KBM-7 (cell line): ENCODE measurements at places on chromosomes 5 and 9.

DNA sequence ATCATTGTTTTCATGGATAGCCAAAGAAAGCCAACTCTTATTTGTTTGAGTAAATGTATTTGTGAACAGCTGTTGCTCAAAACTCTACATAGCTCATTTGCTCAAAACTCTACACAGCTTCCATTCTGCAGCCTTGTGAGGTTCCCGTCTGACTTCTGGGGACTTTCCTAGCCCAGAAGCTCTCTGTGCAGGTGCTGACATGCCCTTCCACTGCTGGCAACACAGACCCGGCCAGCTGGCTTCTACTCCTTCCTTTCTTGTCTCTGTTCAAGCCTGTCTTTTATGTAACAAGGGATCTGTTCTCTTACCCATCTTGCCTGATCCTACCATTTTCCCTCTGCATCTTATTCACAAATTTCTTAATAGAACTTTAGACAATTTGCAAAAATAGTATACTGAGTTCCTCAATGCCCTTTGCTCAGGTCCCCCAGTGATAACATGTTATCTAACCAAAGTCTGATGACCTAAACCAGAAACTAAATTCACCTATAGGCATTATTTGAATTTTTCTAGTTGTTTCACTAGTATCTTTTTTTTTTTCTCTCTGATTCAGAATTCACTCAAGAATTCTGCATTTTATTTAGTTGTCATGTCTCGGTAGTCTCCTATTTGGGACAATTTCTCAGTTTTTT, 556.5 kb upstream of the SEMA6A start:
- no peak for DNase-seq

DNA sequence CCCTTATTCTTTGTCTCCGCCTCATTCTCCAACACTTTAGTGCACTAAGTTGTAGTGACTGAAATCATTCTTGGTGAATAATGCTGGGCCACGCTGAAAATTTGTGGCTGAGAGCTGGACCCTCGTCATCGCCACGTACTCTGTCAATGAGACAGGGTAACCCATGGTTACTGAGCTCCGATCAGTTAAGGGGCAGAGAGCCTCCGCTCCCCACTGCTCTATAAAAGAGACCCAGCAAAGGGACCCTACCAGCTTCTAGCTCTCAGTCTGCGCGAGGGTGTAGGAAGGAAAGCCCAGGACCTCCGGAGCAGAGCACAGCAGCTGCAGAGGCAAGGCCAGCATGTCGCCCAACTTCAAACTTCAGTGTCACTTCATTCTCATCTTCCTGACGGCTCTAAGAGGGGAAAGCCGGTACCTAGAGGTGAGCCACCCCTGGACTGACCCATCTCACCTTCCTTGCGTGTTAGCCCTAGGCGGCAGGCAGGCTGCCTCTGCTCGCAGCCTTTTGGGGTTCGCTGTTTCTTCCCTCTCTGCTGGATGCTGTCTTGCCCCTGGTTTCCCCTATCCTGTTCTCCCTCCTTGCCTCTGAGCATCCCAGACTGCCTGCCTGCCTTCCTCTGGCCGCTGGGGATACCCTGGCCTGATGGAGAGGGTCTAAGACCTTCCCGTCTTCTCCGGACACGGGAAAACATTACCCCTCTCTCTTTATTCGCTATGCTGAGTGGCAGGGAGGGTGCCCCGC, at the start of gene CRHBP:
TSS of gene CRHBP (plus strand) at position 251 of the 742 bp plus-strand sequence. CDS start at position 341, 90 bp downstream.
- no peak for DNase-seq

GRCh38 chr5:107478068-107478641, 192.6 kb downstream of the EFNA5 start:
- DNase-seq = no peak

DNA sequence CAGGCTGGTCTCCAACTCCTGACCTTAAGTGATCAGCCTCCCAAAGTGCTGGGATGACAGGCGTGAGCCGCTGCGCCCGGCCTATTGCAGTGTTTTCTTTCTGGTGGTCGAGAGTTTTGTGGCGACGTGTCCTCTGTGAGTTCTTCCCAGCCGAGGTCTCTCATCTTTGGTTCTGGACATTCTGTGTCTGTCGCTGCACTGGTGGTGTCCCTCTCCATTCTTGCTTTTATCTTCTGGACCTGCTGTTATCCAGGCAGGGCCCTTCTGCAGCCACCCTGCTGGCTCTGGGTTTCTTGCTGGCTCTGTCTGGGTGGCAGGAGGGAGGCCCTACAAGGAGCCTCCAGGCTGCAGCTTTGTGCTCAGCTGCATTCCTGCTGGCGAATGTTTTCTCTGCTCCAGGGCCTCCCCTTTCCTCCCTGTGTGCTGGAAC, 49.1 kb upstream of the EXOC3 start:
- DNase-seq = no peak

- no peak for DNase-seq
Measured at GRCh38 chr9:121608168-121608853, 43.1 kb upstream of the DAB2IP start.

GRCh38 chr5:168874713-168875380, 295.7 kb upstream of the PANK3 start:
- no peak for DNase-seq

GRCh38 chr9:131976157-131977108, 103.2 kb downstream of the MED27 start:
- peak; percentile 37 for DNase-seq

- no peak for DNase-seq
Measured at GRCh38 chr5:40518485-40518917, 161.2 kb upstream of the PTGER4 start.

DNA sequence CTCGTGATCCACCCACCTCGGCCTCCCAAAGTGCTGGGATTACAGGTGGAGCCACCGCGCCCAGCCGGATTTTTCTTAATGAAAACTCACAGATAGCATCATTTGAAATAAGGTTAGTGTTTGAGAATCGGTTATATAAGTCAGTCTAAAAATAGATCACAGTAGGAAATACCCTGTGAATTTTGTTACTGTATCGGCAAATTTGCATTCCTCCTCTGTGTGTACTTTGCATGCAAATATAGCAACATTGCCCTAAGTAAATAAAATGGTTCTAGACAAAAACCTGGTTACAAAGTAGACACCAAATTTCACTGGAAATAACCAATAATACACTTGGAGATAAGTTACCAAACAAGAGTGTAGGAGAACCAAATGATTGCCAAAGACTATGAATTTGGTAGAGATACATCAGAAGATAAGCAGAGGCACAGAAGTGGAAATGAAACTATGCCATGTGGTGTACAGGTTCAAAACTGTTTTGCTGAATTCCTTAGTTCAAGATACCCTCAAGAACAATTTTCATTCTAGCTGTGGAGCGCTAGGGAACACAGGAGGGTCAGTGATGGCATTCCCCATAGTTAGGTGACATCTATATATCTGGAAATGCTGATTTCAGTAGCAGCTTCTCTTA, 58.1 kb downstream of the ICE1 start:
- no peak for DNase-seq

- DNase-seq = peak; percentile 59
Measured at GRCh38 chr5:157252711-157253465, 13.0 kb upstream of the CYFIP2 start.

DNA sequence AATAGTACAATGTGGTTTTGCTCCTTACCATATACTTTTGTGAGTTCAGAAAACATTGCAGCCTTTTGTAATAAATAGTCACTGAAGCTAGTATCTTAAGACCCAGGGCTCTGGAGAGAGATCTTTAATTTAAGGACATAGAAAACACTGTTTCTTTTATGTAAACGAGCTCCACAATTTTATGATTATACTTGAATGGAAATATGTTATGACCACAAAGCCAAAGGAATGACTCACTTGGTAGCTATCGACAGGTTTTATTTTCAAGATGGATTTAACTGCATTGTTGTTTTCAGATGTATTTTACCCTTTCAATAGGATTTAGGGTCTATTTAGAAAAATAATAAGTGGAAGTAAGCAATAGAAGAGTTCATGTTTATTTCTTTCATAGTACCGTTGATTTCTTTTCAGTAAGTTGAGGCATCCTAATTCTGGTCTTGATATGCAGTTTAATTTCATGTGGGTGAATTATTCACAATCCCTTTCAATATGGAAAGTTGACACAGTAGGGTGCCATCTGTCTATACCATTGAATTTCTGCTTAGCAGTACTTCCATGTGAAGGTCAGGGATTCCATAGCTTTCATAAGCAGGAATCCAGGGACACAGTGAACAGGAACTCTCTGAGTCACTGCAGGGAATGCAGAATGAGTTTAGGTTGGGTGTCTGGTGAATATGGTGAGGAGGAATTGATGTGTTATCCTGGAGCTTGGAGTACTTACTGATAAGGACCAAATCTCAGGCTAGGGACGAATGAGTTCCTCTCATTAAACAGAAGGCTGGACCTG, 157.6 kb downstream of the CD180 start:
- DNase-seq = no peak

DNA sequence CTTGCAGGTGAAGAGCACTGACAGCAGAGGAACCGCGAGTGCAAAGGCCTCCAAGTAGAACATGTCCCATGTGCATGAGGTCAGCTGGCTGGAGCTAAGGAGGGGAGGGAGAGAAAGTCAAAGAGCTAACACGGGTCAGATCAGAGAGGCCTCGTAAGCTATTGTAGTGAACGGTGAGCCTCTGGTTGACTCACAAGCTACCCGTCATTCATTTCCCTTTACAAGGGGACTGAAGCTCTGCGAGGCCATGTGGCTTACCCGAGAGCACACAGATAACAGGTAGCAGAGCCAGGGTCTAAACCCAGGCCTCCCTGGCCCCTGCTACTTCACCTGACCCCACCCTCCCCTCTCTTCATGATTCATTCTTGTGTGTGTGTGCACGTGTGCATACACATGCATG, 152.7 kb upstream of the ADRA1B start:
- no peak for DNase-seq

DNA sequence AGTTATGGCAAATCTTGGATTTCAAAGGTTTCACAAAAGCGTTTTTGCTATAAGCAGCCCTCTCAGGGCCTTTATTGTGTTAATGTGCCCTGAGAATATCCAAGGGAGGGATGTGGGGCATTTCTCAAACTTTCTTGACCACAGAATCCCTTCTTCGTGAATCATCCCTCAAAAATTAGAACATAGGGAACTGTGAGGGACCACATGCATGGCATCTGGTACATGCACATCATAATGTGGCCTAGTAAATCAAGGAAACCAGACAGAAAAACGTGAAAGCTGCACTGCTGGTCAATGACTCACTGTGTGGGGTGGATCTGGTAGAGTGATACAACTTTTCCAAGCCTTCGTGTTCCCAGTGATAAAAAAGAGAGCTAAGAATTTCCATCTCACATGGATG, 22.4 kb downstream of the DDX31 start:
- no peak for DNase-seq

DNA sequence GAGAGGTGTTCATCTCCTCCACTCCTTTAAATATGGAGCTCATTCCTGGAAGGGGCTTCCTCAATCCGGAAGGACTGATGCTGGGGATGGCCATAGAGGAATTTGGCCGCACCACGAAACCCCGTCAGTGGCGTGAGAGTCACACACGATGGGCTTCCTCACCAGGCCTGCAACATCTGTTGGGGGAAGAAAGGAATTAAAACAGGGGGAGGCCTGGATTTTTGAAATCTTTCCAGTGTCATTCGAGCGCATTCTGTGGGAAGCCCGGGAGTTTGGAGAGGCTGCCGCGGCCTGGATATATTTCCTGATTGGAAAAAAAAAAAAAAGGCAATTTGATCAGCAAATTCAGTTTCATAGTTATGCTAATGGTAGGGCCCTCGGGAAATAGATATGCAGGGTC, 76.3 kb upstream of the ORM1 start:
- no peak for DNase-seq

GRCh38 chr9:129866394-129867135, 31.3 kb downstream of the USP20 start:
- no peak for DNase-seq

DNA sequence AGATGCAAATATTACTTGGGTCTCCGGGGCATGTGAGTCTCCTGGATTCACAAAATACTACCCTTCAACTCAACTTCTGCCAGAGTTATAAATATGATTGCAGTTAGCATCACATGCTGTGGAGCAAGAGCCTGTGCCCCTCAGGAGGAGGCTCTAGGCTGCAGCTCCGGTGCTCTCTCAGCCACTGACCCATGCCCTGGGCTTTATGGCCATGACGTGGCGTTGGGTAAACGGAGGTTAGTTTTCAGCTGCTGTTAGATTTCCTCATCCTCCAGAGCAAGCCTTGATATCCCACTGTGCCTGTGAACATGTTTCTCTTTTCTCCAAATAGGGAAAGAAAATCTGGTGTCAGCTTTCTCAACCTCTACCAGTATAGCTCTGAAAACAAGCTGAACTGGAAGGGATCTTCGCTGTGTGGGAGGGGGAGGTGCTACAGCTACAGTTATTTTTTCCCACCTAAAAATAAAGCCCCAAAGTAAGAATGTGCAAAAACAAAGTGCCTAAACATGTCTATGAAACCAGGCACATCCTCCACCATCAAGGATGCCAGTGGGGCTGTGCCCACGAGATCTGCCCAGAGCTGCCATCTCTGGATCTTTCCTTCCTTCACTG, 124.4 kb upstream of the GPR151 start:
- DNase-seq = no peak

GRCh38 chr5:5667136-5667554, 244.7 kb downstream of the ICE1 start:
- DNase-seq = no peak

DNA sequence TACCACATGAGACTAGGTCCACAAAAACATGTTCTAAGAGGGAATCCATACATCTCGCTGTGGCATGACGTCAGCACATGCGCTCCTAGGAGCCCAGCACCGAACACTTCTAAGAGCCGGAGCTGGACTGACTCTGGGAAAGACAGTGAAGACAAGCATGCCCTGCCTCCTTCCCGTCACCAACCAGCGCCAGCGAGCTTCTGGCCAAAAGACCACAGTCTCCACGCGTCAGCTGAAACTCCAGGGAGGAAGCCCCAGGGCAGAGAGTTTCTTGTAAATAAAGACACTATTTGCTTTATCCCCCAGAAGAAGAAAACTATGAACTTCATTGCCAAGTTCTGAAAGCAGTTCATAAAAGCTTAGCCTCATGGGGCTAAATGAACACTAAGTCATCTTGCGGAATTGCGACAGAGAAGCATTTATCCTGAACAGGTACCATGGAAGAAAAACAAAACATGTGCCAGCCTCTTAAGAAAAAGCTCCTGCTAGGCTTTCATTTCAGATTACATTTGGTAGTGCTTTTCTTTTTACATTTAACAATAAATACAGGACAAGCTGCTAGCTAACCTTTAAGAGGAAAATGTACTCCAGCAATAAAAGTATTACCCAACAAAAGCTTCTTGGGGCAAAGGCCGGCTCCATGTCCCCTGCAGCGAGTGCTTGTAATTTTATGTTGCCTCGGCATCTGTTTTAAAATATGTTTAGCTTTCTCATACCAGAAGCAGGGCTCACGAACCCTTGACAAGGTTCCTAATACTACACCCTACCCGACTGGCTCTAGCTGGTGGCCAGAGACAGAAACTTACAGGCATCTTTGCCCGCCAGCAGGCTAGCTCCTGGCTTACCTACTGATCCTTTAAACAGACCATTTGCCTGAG, 96.5 kb downstream of the PRRT1B start:
- DNase-seq = no peak

DNA sequence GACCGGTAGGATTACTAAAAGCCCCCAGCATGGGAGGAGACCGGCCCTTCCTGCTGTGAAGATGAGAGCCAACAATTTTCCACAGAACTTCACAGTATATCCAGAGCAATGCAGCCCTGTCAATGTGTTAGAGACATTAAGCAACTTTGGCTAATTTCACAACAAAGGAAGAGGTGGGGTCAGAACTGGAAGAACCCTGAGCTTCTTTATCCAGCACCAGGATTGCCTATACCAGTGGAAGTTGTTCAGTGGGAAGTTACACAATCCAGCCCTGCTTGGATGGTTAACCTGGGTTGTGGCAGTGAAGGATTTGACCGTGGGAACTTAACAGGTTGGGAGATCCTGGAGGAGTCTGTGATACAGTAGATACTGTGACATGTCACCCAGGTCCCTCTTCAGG, 197.0 kb downstream of the FBN2 start:
- peak; percentile 11 for DNase-seq
